ENCODE measurements at places on chromosomes 2 and 18. TPM values are rescaled to one million over a fixed set of nuclear protein-coding genes. Genes with fewer than 3 reads are reported as not detected.

Gene SP5
- total RNA-seq: 1.7 TPM

Gene DCDC2C
- not detected for total RNA-seq

DNA sequence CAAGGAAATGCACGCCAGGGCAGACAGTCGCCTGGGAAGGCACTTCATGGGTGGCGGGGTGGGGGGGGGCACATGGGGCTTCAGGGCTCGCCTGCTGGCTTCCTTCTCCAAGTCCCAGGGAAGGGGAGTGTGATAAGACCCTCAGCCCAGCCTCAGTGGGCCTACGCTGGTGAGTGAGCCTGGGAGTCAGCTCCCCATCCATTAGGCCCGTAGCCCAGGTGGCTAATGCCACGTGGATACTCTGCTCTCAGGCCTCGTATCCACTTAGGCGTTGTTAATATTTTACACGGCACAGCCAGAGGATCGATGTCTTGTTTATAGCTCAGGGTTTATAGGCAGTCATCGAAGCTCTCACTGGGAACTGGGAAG, 47.1 kb downstream of the KCNIP3 start:
- DNase-seq: no peak

Gene SLC16A14
- total RNA-seq: 9.8 TPM

DNA sequence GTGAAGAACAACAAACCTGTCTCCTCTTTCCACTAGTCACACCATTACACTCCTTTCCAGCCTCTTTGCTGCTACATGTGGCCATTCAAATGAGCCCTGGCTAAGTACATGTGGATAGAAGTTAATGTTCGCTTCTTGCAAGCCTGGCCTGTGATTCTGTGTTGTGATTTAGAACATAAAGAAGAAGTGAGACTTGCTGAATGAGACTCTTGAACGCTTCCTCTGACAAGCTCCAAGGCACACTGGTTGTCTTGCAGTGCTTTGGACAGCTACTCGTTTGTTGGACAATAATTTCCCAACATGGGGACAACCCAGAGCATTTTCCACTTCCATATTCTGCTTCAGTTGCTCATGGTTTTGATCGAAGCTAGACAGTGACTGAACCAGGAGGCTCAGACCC, 57.3 kb downstream of the CCDC74A start:
- no peak for DNase-seq

- DNase-seq: no peak
Measured at GRCh38 chr2:106997204-106997603, 111.2 kb upstream of the ST6GAL2 start.
